Activated CD4-positive, alpha-beta T cell treated with anti-CD3 and anti-CD28 coated beads, Interleukin-2, Interleukin-6, amounts not matched to agents 100 ng/mL and 50 ng/mL, durations not matched to agents 16 hours and 8 hours (primary cell): ENCODE measurements at places on chromosomes 6 and 20.

- DNase-seq = no peak
Measured at GRCh38 chr20:63024573-63025392, 18.0 kb upstream of the BHLHE23 start.

DNA sequence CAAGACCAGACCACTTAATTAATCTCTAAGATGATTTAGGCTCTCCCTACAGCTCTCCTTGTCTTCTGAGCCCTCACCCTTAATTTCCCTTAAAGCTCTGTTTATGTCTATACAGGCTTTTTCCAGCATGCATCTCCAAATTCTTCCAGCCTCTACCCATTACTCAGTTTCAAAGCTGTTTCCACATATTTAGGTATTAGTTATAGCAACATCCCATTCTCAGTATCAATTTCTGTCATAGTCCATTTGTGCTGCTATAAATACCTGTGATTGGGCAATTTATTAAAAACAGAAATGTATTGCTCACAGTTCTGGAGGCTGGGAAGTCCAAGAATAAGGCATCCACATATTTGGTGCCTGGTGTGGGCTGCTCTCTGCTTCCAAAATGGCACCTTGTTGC, 2.3 kb upstream of the SERPINB1 start:
- no peak for DNase-seq

DNA sequence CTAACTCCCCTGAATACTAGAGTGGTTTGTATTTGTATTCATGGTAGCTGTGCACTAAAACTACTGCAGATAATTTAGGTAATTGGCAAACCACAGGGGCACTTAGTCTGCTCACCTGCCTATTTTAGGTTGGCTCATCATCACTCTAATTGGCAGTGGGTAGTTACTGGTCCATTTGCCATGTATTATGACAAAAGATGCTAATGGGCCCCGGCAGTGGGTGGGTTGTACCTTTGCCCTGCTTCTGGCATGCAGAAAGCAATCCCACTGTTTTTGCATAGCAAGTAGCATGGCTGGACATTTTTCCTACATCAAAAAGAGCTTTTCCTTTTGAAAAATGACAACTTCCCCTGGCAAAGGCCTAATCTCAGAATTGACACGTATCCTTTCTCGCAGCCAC, 741.4 kb upstream of the MAP3K7 start:
- no peak for DNase-seq

DNA sequence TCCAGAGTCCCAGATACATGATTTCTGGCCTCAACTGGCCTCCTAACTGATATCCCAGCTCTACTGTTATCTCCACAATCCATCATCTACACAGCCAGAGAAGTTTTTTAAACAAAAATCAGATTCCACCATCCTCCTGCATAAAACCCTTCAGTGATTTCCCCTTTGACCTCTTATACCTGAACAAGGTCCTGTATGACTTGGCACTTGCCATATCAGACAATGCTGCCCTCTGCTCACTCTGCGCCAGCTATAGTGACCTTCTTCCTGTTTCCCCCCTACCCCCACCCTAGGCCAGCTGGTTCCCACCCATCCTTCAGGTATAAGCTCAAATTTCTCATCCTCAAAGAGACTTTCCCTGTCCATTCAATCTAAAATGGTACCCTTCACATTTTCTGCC, 322.2 kb downstream of the PKHD1 start:
- DNase-seq = no peak

DNA sequence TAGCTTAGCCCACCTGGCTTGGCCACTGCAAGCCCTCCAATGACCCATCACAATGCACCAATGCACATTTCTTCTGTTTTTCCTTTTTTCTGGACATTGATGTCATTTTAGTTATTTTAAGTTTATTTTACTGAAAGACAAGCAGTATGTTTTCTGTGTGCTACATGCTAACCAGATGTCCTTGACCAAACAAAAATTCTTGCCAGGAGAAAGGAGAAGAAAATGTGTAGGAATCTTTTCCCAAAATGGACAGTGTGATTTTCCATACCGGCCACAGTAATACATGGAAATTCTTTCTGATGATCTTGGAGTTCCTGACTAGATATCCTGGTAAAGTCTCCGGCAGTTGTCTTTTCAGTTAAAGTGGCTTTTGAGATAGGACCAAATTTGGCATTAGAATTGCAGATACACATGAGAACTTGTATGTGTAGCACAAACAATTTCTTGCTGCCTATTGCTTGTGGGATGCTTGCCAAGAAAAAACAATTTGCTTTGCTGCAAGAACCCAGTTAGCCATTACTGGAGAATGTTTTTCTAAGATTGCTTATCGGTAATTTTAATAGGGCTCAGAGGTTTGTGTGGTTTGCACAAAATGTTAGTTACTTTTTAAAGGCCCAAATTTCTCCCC, 696.5 kb upstream of the CITED2 start:
- DNase-seq = no peak
